ENCODE measurements at places on chromosomes 3 and 15.
A peak's percentile ranks its signal among the peaks of the same experiment; 100 is the strongest.

DNA sequence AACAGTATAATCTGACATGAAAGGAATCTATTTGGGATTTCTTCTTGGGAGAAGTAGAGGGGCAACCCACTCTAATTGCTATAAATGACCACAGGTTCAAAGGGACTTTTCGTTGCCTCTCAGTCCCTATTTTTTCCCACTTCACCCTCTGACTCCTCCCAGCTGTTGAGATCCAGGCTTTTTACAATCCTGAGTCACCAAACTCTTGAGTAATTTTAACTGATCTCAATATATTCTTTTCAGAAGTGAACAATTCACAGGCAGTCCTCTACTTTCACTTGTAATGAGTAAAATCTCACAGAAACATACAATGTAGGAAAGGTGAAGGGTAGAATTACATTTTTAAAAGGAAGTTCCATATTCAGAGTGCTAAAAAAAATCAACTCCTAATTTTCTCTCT, 44.6 kb downstream of the EIF4E3 start:
- peaks cover 7% of the 10 kb centered on the region for H3K4me1 ChIP-seq
- no peak for DNase-seq
- H3K4me3 ChIP-seq, result no peak overlapping the region
- H3K27me3 ChIP-seq, result no peaks in the 10 kb centered on the region

DNA sequence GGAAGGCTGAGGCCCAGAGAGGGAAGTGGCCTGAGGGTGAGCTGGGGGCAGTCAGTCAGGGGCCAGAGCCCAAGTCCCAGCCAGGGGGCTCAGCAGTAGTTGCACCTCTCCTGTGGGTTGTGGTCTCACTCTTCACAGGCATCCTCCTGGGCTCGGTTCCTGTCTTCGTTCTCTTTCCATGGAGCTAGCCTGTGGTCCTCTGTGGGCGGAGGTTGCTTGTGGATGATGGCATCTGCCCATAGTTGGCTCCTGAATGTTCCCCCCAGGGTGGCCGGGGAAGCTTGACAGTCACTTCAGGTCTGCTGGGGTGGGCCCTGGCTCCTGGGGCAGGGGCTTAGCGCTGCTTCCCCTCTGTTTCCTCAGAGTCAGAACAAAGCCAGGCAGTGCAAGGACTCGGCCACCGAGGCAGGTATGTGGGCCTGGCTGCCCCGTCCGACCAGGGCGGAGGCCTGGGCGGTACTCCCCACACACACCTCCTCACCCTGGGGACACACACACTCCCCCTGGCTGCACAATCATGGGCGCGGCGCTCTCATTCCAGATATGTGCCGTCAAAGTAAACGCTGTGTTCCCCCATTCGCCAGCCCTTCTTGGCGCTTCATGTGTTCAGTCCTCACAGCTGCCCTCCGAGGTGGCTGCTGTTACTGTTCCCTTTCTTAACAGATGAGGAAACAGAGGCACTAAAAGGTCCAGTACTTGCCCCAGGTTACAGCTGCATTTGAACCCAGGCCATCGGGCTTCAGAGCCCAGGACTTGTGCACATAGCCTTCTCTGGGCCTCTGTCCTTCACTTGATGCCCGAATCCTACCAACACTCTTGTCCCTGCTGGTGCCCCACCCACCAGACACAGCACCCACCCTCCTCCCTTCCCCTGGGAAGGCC, 34.5 kb downstream of the PSTPIP1 start:
- no peaks in the 10 kb centered on the region for H3K27me3 ChIP-seq
- H3K4me3 ChIP-seq, result no peak overlapping the region
- H3K36me3 ChIP-seq, result peaks cover 59% of the 10 kb centered on the region
- DNase-seq, result no peak
- peaks cover 9% of the 10 kb centered on the region for H3K4me1 ChIP-seq
- H3K27ac ChIP-seq, result no peak overlapping the region

GRCh38 chr15:60326343-60326742, 71.4 kb downstream of the ANXA2 start:
- DNase-seq, result no peak
- no peaks in the 10 kb centered on the region for H3K36me3 ChIP-seq
- H3K4me1 ChIP-seq, result peaks cover 7% of the 10 kb centered on the region
- H3K4me3 ChIP-seq, result no peak overlapping the region
- H3K27ac ChIP-seq, result no peak overlapping the region

- DNase-seq, result no peak
- peaks cover 13% of the 10 kb centered on the region for H3K4me1 ChIP-seq
- peaks cover 66% of the 10 kb centered on the region for H3K27me3 ChIP-seq
- no peak overlapping the region for H3K27ac ChIP-seq
- peak overlapping the region; percentile 61 for H3K4me3 ChIP-seq
These were observed 649 bp upstream of the PLOD2 start for GRCh38 chr3:146161663-146162002.

Measured in activated CD4-positive, alpha-beta T cell treated with anti-CD3 and anti-CD28 coated beads, Interleukin-2, amount 10 ng/mL, durations not matched to agents 24 days and 14 days (primary cell).